Suprapubic skin (tissue), 4 donors: ENCODE measurements at places on chromosomes 13 and 19. TPM values are rescaled to one million over a fixed set of nuclear protein-coding genes. Genes with fewer than 3 reads are reported as not detected.

The NXNL1 gene
- not detected for total RNA-seq

The CRLF1 gene
- total RNA-seq = 65.5 TPM

The F10 gene
- total RNA-seq = 4.9 TPM

The CEBPA gene
- 360 TPM for total RNA-seq

The LILRB3 gene
- total RNA-seq = 0.34 TPM

The TUBB4A gene
- 3.3 TPM for total RNA-seq

The THSD8 gene
- not detected for total RNA-seq

The ZNF490 gene
- 6.4 TPM for total RNA-seq

The SLC6A16 gene
- 1.4 TPM for total RNA-seq

The KLK3 gene
- 0.38 TPM for total RNA-seq

The NLRP11 gene
- total RNA-seq = 0.26 TPM

The COL5A3 gene
- total RNA-seq = 22.4 TPM

The CABP5 gene
- not detected for total RNA-seq

The ZNF709 gene
- total RNA-seq = 1.6 TPM

The TEX26 gene
- total RNA-seq = not detected

The CGB2 gene
- total RNA-seq = not detected

The F2RL3 gene
- total RNA-seq = 0.68 TPM

The ZSCAN22 gene
- 4.3 TPM for total RNA-seq

The TMEM145 gene
- total RNA-seq = 4.2 TPM

The GARIN5A gene
- not detected for total RNA-seq

The ZNF433 gene
- 22.6 TPM for total RNA-seq

The MRI1 gene
- 51.5 TPM for total RNA-seq

The KCNK6 gene
- total RNA-seq = 20.3 TPM

The STX10 gene
- 78.1 TPM for total RNA-seq

The TMPRSS9 gene
- not detected for total RNA-seq

The S1PR5 gene
- 19.2 TPM for total RNA-seq

The PEG3 gene
- 4.0 TPM for total RNA-seq

The SIGLEC12 gene
- not detected for total RNA-seq

The ZSCAN4 gene
- total RNA-seq = 3.9 TPM

The FGF9 gene
- not detected for total RNA-seq

The KIR3DL1 gene
- not detected for total RNA-seq

The PAK4 gene
- 20.7 TPM for total RNA-seq

The ZNF560 gene
- total RNA-seq = not detected

The ZNF99 gene
- total RNA-seq = 0.24 TPM

The SMAD9 gene
- total RNA-seq = 2.4 TPM

The GAPDHS gene
- total RNA-seq = 5.1 TPM

The SELENOV gene
- not detected for total RNA-seq

The CACNG8 gene
- total RNA-seq = not detected

The MIER2 gene
- 17.5 TPM for total RNA-seq

The MUC16 gene
- total RNA-seq = 0.38 TPM

The KIR2DL1 gene
- not detected for total RNA-seq

The NLRP5 gene
- not detected for total RNA-seq

The ZNF44 gene
- 7.6 TPM for total RNA-seq

The GDF15 gene
- total RNA-seq = 0.89 TPM

The ZIC2 gene
- total RNA-seq = not detected

The ZNF850 gene
- total RNA-seq = 10.7 TPM

The HIPK4 gene
- 0.47 TPM for total RNA-seq

The SIGLECL1 gene
- not detected for total RNA-seq

The TJP3 gene
- total RNA-seq = 15.7 TPM

The MYH14 gene
- 116 TPM for total RNA-seq

The NANOS3 gene
- not detected for total RNA-seq

The PRKCSH gene
- 164 TPM for total RNA-seq

The ZNF527 gene
- 4.1 TPM for total RNA-seq

The ERICH4 gene
- not detected for total RNA-seq
